ENCODE measurements at places on chromosomes 2 and 18.

DNA sequence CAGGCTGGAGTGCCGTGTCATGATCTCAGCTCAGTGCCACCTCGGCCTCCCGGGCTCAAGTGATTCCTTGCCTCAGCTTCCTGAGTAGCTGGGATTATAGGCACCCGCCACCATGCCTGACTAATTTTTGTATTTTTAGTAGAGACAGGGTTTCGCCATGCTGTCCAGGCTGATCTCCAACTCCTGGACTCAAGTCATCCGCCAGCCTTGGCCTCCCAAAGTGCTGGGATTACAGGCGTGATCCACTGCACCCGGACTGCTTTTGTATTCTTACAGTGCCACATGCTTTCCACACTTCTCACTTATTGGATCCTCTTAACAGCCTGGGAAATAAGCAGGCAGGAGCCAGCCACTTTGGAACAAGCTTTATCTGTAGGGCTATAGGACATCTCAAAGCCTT is 25.3 kb upstream of the BCL2L11 start:
- DNase-seq, result no peak

- DNase-seq, result no peak
Observed at GRCh38 chr2:39608686-39609441, 56.9 kb upstream of the TMEM178A start.

DNA sequence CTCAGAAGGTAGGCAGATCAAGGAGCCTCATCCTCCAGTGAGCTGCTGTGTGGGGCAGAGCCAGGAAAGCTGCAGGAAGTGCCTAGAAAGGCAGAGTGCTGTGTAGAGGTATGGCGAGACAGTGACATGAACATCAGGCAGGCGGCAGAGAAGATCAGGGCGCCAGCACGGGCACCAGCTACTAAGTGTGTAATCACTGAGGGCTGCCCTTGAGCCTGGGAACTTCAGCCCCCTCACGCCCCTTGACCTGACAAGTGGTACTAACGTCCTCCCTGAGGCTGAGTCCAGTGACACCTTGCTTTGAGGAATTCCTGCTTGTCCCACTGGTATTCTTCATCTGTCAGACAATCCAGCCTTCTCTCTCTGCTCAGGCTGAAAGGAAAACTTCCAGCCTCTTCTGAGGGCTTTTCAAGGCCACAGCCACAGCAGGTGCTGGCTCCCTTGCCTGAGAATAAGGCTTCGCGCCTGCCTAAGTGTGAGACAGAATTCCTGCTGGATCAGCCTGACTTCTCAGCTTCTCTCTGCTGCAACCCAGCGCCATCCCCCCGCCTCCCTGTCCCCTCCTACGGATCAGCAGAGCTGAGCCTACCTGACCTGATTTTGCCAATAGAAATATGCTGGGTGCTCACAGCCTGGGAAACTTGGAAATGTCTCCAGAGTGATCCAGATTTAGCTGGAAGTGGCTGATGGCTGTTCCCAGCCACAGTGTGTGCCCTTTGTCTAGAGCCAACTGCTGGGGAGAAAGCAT is 148.0 kb downstream of the SMAD7 start:
- no peak for DNase-seq

DNA sequence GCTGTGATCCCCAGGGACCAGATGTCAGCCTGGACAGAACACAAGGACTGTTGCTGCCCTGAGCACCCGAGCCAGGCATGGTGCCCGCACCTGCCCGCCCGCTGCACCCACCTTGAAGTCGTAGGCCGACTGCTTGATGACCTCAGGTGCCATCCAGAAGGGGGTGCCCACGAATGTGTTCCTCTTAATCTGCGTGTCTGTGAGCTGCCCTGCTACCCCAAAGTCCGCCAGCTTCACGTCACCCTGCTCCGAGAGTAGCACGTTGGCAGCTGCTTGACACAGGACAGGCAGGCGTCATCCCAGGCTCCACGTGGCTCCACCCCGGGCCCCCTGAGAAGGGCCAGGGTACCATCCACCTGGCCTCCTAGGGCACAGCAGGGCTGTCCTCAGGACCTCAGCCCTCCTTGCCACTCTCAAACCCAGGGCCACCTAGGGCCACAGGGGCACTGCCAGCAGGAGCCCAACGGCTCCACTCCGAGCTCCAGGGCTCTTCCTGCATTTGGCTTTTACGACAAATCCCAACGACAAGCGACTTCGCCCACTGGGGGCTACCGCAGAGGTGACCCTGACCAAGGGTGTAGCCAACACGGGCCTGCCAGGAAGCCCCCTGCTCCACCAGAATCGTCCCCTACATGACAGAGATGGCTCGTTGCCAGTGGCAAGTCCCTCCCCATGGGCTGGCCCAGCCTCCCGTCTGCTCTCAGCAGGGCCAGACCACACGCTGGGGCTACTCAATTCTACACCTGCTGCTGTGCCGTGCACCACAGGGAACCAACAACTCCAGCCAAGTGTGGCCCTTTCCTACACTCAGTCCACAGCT is 9.0 kb downstream of the STK25 start:
- DNase-seq, result no peak

GRCh38 chr2:57177176-57177575 is 869.4 kb upstream of the VRK2 start:
- DNase-seq, result no peak

DNA sequence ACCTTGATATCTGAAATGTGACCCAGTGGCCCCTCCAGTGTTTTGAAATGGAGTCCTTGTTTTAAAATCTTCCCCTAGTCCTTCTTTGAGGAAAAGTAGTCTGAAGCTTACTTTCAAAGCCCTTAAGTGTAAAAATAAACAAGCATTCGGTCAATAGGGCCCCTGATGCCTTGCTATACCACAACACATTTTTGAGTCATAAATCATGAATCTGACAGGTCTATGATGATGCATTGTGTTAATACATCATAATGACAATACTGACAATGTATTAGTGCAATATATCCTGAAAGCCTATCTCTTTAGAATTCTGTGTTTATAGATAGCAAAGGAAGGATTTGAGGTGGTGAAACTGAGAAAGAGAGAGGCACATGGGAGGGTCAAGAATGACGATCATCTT is 464.2 kb downstream of the MEIS1 start:
- DNase-seq, result no peak

- no peak for DNase-seq
Observed at GRCh38 chr2:159549234-159549633, 67.1 kb downstream of the BAZ2B start.

GRCh38 chr2:158489366-158490112 is 32.8 kb downstream of the PKP4 start:
- DNase-seq, result no peak

Measured in stimulated activated CD8-positive, alpha-beta memory T cell treated with anti-CD3 and anti-CD28 coated beads, Interleukin-4, amount 100 ng/mL, for 4 hours (primary cell).